Central memory CD4-positive, alpha-beta T cell (primary cell): ENCODE measurements at places on chromosomes 6 and 20.

DNA sequence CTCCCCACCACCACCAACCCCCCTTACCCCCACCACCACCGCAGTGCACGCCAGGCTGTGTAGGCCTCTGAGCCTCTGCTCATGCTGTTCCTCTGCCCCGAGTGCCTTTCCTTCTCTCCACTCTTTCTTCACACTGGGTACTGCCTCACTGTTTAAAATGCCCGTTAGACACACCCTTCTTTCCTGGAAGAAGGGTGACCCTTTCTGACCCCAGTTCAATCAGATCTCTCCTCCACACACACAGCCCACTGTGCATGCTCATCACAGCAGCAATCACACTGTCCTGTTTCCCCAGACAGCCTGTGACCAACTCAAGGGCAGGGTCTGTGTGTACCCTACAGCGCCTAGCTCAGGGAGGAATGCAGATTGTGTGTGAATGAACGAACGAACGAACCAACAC lies 10.0 kb downstream of the TMEM74B start:
- DNase-seq: no peak

- DNase-seq: no peak
Measured at GRCh38 chr6:137190583-137191094, 17.2 kb upstream of the IL22RA2 start.

DNA sequence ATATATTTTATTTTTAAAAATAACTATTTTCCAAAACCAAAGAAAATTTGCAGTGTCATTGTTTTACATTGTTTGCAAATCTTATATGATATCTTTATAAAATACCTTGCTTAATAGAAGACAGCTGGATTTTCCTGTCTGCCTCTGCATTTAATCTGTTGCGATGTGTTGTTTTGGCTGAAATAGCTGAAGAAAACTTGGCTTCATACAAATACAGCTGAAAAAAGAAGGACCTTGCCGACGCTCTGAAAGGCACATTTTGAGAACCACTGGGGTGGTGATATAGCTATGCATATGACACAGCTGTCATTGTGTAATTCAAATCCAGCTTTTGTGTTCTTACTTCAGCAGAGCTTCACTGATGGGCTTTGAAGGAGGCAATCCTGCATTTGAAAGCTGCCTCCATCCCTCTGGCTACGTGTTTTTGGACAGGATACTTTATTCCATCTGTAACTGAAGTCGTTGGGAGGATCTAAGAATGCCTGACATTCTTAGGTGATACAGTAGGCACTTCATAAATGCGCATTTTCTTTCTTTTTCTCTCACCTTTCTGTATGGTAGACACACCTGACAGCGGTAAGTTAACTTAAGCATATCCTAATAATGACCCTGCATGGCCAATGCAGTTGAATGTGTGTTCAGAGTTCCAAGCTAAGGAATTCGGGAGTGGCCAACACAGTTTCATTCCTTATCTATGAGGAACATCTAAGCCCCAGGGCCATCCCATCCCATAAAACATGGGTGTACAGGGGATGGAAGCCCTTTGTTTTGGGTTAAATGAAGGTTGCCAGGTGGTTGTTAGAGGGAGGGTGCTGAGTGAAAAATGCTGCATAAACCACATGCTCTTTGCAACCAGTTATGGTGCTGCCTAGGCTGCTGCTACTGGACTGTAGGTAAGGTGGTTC lies 213.0 kb downstream of the TFAP2A start:
- DNase-seq: no peak

GRCh38 chr6:147126618-147127022 lies 77.6 kb upstream of the STXBP5 start:
- no peak for DNase-seq

GRCh38 chr6:21750575-21750974 lies 157.0 kb downstream of the SOX4 start:
- DNase-seq: no peak

- no peak for DNase-seq
Measured at GRCh38 chr6:109092074-109092473, 2.6 kb downstream of the SESN1 start.

DNA sequence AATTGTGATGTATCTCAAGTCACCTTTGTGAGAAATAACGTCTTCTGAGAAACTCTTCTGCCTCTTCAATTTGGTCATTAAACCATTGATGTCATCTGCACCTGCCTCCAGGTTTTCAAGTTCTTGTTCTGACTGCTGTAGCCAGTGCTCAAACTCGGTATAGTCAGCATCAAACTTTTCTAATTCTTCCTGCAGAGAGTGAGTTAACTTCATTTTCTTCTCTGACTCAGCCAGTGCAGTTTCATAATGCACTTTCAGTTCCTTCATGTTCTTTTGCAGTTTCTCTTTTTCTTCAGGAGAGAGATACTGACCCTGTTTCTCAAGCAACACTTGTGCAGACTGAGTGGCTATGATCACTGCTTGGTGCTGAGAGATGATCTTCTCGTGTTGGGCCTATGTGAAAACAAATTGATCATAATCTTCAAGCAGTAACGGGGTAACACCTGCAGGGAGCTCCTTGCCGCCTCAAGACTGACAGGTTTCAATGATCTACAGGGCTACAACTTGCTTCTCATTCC lies 48.8 kb downstream of the DST start:
- DNase-seq: no peak

- DNase-seq: no peak
Measured at GRCh38 chr20:38321959-38322598, 18.1 kb downstream of the BPI start.

- DNase-seq: no peak
Measured at GRCh38 chr6:45667766-45668165, 290.0 kb upstream of the SUPT3H start.

- DNase-seq: no peak
Measured at GRCh38 chr6:63677282-63677681, 41.7 kb downstream of the PHF3 start.

GRCh38 chr20:63502671-63503172 lies 3.8 kb upstream of the EEF1A2 start:
- DNase-seq: no peak

- no peak for DNase-seq
Measured at GRCh38 chr6:2102316-2102883, 143.0 kb downstream of the GMDS start.

GRCh38 chr6:20693466-20694063 lies 159.3 kb downstream of the CDKAL1 start:
- DNase-seq: no peak
